Subcutaneous preadipocyte (primary cell): ENCODE measurements at places on chromosomes 2 and 18. TPM values are rescaled to one million over a fixed set of nuclear protein-coding genes. Genes with fewer than 3 reads are reported as not detected.

The ASB18 gene
- not detected in 2 replicates for total RNA-seq

The TXNDC2 gene
- under 0.01 TPM in 1 of 2 replicates, not detected in the other for total RNA-seq

The LANCL1 gene
- 28.7 and 38.5 TPM in 2 replicates for total RNA-seq

The FNDC4 gene
- total RNA-seq = 8.4 and 11.0 TPM in 2 replicates

The MARCHF7 gene
- 66.1 and 81.7 TPM in 2 replicates for total RNA-seq

The ATOH8 gene
- total RNA-seq = 5.5 and 7.7 TPM in 2 replicates

The GAL3ST2 gene
- total RNA-seq = not detected in 2 replicates

The ANKRD30BL gene
- not detected in 2 replicates for total RNA-seq

The SPATA3 gene
- total RNA-seq = not detected in 2 replicates

The CCDC88A gene
- 52.2 and 86.6 TPM in 2 replicates for total RNA-seq

The C2orf80 gene
- total RNA-seq = not detected in 2 replicates

The ACYP2 gene
- total RNA-seq = 7.6 and 11.0 TPM in 2 replicates

The UGT1A1 gene
- not detected in 2 replicates for total RNA-seq

The FKBP1B gene
- 4.4 and 5.3 TPM in 2 replicates for total RNA-seq

The KCNG2 gene
- not detected in 2 replicates for total RNA-seq

The MYCN gene
- total RNA-seq = not detected in 2 replicates

The FHL2 gene
- total RNA-seq = 58.4 and 58.8 TPM in 2 replicates

The MEP1B gene
- not detected in 2 replicates for total RNA-seq

The CLEC4F gene
- not detected in 2 replicates for total RNA-seq

The NT5DC4 gene
- total RNA-seq = not detected in 2 replicates

The SERPINB5 gene
- total RNA-seq = not detected in 2 replicates

The CD8A gene
- under 0.01 TPM in 1 of 2 replicates, not detected in the other for total RNA-seq

The SERPINB11 gene
- total RNA-seq = not detected in 2 replicates

The VWA3B gene
- not detected in 2 replicates for total RNA-seq

The POMC gene
- total RNA-seq = 0.73 and 0.98 TPM in 2 replicates

The GKN1 gene
- not detected in 2 replicates for total RNA-seq

The WNT6 gene
- not detected in 2 replicates for total RNA-seq

The POTEJ gene
- not detected in 2 replicates for total RNA-seq

The LRRFIP1 gene
- 59.0 and 67.6 TPM in 2 replicates for total RNA-seq
